Activated CD4-positive, alpha-beta T cell treated with anti-CD3 and anti-CD28 coated beads for 36 hours (primary cell): ENCODE measurements at places on chromosomes 11 and 22.

- DNase-seq: no peak
Measured at GRCh38 chr22:32232191-32232830, 22.8 kb downstream of the SLC5A4 start.

DNA sequence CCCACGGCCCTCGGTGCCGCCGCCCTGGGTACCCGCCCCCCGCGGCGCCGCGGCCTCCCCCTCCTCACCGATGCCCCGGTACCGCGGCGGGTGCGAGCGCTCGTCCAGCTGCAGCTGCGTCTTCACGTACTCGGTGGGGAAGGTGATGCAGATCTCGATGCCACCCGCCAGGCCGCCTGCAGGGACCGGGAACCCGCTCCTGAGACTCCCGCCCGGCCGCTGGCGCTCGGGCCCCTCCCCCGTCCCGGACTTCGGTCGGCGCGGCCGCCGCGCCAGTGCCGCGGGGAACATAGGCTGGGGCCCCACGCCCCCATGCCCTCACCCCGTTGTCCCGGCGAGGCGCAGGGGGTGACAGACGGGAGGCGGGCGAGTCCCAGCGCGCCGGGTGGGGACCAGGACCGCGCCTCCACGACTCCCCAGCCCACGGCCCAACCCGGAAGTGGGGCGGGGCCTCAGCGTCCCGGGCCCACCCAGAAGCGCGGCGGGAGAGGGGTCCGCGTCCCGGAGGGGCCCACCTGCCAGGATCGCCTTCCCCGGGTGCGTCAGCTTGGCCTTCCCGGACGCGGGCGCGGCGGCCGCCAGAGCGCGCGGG is 375 bp downstream of the SLC25A1 start:
- DNase-seq: peak; percentile 66

DNA sequence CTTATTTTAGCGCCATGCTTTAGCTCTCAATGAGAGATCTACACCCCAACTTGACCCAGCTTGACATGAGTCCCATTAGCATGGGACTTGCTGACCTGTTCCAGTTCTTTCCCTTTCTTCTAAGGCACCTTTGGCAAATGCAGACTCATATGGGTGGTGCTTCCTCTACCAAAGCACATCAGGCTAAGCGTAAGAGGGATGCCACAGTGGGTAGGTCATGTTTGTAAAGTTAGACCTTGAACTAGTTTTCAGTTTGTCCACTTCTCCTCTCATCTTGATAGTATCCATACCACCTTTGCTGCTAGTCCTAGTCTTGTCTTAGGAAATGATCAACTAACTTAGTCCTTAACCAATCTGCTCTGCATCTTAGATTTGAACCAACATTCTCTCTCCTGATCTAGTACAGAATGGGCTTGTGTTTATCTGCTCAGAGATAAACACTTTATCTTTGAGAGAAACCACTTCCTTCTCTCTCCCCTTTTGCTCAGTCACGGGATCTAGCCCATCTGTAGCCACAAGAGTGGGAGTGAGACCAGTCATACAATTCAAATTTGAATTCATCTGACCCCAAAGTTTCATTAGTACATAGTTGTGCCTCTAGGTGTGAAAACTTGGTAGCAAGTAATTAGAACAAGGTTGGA is 72.1 kb upstream of the CD44 start:
- peak; percentile 61 for DNase-seq

- no peak for DNase-seq
Measured at GRCh38 chr11:130480711-130481140, 32.3 kb downstream of the ADAMTS15 start.

- no peak for DNase-seq
Measured at GRCh38 chr11:18700375-18700774, 1.8 kb downstream of the TMEM86A start.

GRCh38 chr11:110086892-110087309 is 6.3 kb upstream of the ZC3H12C start:
- DNase-seq: no peak

- no peak for DNase-seq
Measured at GRCh38 chr22:26848244-26848920, 191.0 kb downstream of the MIAT start.

DNA sequence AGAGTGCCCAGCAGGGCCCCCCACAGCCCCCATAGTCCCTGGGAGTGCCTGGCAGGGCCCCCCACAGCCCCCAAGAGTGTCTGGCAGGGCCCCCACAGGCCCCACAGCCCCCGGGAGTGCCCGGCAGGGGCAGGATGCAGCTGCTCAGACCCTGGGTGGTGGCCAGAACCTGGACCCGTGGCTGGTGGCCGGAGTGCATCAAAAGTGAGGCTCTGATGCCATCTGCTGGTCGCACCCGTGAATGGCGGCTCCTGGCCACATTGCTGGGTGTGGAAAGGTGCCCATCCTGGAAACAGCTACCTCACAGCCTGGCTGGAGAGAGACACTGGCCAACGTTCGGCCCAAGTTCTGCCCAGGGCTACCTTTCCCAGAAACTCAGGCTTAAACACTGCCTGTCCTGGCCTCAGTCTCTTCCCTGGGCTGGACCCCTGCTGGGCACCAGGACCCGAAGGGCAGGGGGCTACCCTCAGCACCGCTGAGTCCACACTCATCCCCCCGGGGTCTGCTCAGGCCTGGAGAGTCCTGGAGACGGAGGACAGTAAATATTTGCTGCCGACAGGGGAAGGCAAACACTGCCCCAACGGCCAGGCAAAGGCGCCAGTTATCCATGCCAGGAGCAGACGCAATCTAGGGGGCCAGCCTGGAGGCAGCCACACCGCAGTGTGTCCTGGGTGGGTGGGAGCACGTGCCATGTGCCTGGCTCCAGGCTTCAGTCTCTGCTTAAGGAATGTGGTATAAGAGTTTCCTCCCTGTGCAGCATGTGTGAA is 4.4 kb downstream of the INS start:
- peak; percentile 80 for DNase-seq
